ENCODE measurements at places on chromosomes 5 and 9.
A peak's percentile ranks its signal among the peaks of the same experiment; 100 is the strongest.

DNA sequence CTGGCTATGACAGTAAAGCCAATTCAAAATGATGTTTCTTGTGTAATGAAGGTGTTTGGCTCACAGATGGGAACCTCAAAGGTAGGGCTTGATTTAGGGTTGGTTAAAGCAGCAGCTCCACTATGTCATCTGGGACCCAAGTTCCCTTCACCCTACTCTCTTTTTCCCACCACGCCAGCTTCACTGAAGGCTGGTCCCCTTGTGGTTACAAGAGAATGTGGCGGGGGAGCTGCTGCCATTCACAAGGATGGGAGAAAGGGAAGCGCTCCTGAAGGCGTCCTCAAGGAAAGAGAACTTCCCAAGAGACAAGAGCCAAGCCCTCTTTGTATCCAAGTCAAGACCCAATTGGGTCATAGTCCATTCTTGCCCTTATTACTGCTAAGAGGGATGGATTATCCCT is 72.7 kb downstream of the NTRK2 start:
- DNase-seq: no peak

DNA sequence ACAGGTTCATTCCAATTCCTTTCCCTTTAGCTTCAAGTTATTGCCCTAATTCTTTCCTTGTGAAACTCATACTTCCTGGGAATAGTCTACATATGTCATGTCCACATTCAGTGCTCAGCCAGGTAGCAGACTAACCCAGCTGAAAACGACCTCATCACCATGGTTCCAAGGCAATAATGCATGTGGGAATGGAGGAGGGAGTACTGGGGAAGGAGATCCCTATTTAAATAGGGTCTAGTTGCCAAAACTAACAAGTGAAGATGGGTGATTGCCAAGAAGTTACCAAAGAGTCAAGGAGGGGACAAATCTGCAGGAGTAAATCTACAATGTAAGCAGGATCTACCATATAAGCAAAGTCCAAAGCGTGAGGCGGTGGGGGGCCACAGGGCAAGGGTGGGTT is 47.3 kb upstream of the MCTP1 start:
- no peak for DNase-seq

DNA sequence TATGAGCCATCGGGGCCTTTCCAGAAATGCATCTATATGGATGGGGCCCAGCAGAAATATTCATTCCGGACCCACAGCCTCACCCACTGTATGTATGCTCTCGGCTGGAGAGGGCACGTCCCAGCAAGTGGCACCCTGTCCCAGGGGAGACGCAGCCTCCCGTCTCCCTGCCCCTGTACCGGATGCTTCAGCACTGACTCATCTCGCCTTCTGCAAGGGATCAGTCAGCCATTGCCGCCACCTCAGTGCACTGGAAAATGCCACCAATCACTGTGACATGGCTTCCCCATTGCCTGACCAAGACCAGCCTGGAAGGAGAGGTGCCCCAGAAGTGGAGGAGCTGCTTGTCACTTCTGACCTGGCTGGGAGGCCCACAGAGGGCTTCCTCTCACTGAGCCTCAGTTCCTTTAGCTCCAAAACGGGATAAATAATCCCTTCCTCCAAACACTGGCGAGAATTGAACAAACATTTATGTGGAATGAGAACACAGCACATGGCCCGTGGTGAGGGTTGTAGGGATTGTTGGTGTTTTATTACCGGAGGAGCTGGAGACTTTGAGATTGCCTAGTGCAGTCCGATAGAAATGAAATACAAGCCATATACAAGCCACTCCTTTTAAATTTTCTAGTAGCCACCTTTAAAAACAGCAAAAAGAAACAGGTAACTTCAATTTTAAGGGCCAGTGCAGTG is 43.9 kb upstream of the ORM1 start:
- no peak for DNase-seq

GRCh38 chr5:163947848-163948666 is 442.6 kb downstream of the MAT2B start:
- DNase-seq: no peak

DNA sequence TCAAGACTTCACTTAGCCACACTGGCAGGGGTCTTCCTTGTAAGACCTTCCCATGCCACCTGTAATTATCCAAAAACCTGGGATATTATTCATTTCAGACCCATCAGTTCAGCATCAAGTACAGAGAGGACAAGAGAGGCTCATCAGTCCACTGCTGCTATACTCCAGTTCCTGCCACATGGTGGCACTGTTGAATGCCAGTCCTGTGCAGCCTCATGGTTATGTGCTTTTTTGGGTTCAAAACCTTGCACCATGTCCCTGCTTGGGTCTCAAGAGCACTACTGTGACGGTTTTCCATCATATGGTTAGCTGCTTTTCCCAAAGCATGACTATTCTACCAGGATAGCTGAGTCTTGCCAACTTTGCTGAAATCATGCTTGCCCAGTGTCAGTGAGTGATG is 8.5 kb downstream of the PTGS1 start:
- DNase-seq: no peak

DNA sequence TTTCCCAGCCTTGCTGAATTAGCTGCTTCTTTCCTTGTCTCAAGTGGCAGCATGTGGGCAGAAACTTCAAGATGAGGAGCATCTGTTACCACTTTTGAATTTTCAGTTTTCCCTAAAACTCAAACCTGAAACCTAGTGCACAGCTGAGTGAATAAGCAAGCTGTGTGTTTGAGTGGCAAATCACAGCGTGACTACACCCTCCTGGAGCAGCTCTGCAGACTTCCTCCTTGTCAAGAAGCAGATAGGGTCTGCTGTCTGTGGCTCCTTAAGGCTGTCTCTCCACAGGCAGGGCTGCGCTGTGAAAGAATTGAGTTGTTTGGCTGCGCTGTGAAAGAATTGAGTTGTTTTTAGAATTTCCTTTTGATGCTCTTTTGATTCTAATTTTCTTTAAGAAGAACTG is 179.7 kb upstream of the HAPLN1 start:
- DNase-seq: no peak

DNA sequence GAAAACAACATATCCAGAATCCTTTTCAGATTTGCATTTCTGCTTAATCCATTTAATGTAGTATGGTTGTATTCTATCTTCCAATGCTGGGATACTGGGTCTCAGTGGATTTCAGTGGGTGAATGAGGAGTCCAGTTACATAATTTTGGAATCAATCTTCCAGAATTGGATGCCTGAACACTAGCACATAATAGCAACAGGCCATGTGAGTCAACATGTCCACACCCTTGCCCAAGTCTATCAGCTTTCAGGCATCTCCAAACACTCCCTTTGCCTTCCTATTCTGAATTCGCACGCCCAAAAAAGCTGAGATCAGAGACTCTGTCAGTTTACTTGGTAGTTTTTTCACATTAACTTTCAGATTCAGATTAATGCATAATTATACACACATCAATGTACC is 202.6 kb downstream of the TSSK1B start:
- no peak for DNase-seq

DNA sequence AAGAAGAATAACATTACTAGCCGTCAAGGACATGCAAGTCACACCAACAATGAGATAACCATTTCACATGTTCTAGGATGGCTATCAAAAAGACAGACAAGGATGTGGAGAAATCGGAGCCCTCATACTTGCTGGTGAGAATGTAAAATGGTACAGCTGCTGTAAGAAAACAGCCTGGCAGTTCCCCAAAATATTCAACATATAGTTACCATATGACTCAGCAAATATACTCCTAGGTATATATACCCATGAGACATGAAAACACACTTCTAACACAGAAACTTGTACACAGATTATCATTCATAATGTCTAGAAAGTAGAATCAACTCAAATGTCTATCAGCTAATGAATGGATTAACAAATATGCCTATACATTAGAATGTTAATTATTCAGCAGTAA is 105.4 kb upstream of the PCAT7 start:
- DNase-seq: no peak

GRCh38 chr5:14821100-14821845 is 50.3 kb downstream of the ANKH start:
- no peak for DNase-seq

- no peak for DNase-seq
Observed at GRCh38 chr5:101080462-101081240, 177.6 kb upstream of the ST8SIA4 start.

DNA sequence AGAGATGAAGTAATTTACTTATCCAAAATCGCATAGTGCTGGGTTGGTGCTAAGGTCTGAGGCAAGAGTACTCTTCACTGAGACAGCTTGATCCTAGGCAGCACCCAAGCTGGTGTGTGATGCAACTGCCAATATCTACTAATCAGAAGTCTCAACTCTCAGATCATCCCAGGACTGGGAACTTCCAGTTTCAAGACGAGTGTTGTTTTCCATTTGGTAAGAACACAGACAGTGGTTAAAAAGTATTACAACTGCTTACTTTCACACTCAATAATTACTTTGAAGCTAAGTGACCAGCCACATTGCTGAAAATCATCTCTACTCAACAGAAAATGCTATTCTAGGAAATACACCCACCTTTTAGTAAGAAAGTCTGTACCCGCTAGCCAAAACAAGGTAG is 45.3 kb downstream of the FBXW11 start:
- DNase-seq: no peak

- DNase-seq: no peak
Observed at GRCh38 chr9:105198023-105198422, 46.4 kb upstream of the SLC44A1 start.

GRCh38 chr5:120614531-120615180 is 150.6 kb downstream of the PRR16 start:
- DNase-seq: no peak

DNA sequence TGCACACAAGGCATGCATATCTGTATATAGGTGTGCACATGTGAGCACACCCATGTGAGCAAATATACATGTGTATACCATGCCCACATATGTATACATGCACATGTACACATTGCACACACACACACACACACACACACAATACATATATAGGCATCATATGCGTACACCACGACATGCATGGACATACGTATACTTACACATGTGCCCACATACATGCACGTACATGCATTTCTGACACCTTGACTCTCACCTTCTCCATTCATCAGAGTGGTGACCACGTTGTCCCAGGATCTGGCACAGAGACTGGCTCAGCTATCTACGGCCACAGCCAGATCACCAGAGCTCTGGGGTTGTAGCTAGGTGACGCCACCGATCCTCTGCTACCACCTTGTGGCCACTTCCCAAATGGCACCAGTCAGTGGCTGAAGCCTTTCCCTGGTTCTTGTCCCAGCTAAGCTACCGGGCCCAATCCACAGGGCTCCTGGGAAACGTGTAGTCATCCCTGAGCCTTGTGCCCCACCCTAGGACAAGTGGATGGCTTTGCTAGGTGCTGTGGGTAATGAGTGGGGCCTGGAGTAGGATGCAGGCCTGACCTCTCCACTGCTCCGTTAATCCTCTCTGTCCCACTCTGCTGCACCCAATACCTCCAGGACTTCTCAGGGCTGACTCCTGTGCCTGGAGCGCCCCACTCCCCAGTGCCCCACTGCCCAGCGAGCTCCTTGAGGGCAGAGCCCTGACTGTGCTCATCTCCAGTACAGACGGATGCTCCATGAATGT is 194.4 kb downstream of the RGS3 start:
- peak; percentile 81 for DNase-seq

DNA sequence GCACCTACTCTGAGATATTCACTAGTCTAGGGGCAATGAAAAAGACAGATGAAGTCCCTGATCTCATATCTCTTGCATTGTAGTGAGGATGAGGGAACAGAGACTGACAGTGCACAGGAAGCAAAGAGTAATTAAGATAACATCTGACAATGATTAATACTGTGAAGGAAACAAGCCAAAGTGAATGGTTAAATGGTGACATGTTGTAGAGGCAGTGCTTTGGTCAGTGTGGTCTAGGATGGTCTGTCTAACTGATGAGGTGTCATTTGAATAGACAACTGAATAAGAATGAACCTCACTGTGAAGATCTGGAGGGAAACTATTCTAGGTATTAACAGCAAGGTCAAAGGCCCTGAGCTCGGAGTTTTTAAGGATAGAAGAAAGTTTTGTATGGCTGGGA is 333.3 kb upstream of the GRIA1 start:
- DNase-seq: no peak

GRCh38 chr9:96108691-96109380 is 193.1 kb downstream of the HSD17B3 start:
- no peak for DNase-seq

DNA sequence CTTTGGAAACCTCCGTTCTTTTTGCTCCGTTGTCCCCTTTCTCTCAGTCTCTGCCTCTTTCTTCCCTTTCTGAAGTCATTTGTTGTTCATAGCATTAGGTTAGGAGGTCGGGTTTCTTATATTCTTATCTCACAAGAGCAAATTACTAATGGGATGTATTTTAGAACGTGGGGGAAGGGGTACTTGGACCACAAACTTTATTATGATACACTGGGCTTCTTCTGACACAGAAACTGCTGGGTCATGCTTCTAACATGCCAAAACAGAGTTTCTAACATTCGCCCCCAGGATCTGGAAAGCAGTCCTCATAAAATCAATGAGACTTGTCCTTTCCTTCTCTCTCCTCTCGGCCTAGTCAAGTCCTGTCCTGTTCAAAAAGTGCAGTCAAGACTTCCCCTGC is 334.4 kb downstream of the GADD45G start:
- no peak for DNase-seq

DNA sequence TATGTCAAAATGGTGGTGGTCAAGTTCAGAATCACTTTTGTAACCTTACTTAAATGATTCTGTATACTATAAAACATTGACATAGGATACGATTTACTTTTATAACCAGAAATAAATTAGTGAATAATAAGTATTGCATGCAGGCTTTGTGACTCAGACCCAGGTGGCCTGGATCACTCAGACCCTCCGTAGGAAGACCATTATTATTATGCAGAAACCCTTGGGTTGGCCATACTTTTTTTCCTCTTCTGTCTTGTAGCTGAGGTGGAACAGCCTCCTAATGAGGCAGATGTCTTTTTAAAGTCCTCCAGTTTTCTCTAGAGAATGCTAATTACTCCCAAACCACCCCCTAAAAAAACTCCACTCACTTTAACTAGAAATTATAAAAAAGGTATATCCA is 121.9 kb downstream of the LPAR1 start:
- no peak for DNase-seq

GRCh38 chr5:125750861-125751186 is 672.4 kb upstream of the GRAMD2B start:
- no peak for DNase-seq

GRCh38 chr5:40221796-40222195 is 457.9 kb upstream of the PTGER4 start:
- DNase-seq: no peak

DNA sequence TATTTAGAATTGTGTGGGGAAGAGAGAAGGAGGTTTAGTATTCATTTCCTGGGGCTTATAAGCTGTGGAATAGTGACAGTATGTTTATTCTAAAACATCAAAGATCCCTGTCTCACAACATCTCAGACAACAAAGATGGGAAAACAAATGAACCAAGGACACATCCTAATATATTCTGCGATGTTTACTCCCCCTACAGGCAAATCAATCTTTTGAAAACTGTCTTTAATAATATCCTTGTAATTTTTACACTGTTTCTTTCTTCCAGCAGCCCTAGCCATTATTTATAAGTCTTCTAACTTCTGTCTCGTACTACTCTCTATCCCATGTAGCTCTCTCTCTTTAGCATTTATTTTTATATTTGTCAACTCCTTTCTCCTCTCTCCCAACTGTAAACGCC is 33.5 kb upstream of the TMEM252 start:
- no peak for DNase-seq

Measured in dorsolateral prefrontal cortex (tissue), 122 donors.